Activated CD8-positive, alpha-beta memory T cell treated with anti-CD3 and anti-CD28 coated beads for 4 hours (primary cell): ENCODE measurements at places on chromosomes 4 and X.

- no peak for DNase-seq
Measured at GRCh38 chrX:129825746-129826505, 17.8 kb downstream of the ZDHHC9 start.

- no peak for DNase-seq
Measured at GRCh38 chr4:152967907-152968306, 31.8 kb downstream of the FHDC1 start.

- DNase-seq: no peak
Measured at GRCh38 chr4:128793859-128794672, 15.4 kb upstream of the JADE1 start.

DNA sequence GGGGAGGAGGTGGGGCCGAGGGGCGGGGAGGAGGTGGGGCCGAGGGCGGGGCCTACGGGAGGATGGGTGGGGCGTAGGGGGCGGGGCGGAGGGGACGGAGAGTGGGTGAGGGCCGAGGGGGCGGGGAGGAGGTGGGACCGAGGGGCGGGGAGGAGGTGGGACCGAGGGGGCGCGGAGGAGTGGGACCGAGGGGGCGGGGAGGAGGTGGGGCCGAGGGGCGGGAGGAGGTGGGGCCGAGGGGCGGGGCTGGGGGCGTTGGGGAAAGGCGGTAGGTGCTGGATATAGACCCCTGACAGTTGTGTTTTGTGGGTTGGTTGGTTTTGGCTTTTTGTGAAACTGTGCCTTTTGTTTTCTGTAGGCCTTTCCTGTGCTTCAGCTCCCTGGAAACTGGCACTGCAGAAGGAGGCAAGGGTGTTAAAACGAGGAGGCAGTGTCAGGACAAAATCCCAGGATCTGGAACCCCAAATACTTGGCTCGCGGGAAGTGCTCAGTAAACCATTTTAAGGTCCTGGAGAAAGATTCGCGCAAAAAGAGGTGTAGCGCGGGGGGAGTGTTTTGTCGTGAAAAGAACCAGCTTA, 580 bp upstream of the MMGT1 start:
- peak; percentile 53 for DNase-seq

DNA sequence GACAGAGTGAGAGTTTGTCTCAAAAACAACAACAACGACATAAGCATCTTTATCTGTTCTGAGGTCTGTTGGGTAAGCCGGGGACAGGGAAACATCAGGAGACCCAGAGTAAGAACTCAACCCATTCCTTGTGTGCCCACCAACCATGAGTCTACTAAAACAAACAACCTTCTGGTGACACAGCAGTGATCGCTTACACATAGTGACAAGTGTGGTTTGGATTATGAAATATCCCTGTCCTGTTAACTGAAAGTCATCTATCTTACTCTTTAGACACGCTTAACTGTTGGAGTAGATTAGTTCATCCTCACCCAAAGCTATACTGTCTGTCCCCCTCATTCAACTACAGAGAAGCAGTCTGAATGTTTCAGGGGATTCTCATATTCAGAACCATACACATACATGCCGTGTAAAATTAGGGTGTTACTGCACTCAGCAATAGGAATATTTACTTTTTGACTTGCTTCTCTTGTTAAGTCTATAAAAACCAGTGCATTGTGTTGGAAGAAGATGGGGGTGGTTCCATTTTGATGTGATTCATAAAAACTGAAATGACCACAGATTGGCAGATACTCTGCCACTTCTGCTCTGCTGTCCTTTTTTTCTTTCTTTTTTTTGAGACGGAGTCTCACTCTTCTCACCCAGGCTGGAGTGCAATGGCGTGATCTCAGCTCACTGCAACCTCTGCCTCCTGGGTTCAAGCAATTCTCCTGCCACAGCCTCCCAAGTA, 27.4 kb downstream of the PHKA2 start:
- DNase-seq: no peak

DNA sequence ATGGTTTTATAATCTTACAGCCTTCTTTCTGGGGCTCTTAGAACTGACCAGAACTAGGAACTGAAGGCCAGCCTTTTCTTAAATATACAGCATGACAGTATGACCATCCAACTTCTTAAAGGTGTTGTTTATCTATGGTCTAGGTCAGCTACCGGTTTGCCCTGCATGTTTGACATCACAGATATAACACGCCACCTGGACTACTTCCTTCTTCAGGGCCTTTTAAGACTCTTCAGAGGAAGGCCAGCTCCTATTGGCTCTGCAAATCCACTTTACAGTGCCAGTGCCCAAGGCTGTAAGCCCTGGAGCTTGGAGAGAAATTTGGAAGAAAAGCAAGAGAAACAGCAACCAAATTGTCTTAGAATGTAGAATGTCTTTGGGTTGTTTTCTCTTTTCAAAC, 185.5 kb downstream of the MGST2 start:
- DNase-seq: no peak

DNA sequence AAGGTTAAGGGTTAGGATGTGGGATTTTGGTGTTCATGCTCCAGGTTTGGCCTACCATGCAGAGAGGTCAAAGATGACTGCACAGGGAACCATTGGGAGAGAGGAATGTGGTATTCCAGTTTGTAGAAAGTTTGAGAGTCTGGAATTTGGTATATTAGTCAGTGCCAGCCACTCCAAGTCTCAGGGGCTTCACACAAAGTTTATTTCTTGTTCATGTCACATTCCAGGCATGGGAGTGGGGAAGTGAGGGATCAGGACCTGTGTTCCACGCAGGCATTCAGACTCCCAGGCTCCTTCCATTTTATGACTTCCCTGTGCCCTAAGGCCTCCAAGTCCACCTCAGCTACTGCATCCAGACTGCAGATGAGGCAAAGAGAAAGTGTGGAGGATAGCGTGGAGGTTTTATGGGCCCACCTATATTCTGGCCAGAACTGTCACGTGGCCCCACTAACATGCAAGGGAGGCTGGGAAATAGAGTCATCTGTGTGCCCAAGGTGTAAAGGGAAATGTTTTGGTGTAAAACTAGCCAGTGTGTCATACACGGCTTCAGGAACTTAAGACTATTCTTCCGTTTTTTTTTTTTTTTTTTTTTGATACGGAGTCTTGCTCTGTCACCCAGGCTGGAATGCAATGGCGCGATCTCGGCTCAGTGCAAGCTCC, 140.6 kb upstream of the SCML1 start:
- no peak for DNase-seq

- DNase-seq: no peak
Measured at GRCh38 chr4:77899607-77900006, 37.0 kb downstream of the MRPL1 start.
